ENCODE measurements at places on chromosomes 12 and 14. TPM values are rescaled to one million over a fixed set of nuclear protein-coding genes. Genes with fewer than 3 reads are reported as not detected.
A peak's percentile ranks its signal among the peaks of the same experiment; 100 is the strongest.

INHBC gene
- polyA plus RNA-seq: 0.14 TPM

GRCh38 chr14:30757082-30757481 lies 117.3 kb upstream of the COCH start:
- no peak for DNase-seq

GRIP1 gene
- polyA plus RNA-seq: 22.2 TPM

GRCh38 chr12:104966677-104967076 lies 8.6 kb upstream of the SLC41A2 start:
- DNase-seq: no peak

- peak; percentile 27 for DNase-seq
These were observed 30.1 kb downstream of the NRDE2 start for GRCh38 chr14:90301668-90302090.

PLEKHD1 gene
- 3.9 TPM for polyA plus RNA-seq

DNA sequence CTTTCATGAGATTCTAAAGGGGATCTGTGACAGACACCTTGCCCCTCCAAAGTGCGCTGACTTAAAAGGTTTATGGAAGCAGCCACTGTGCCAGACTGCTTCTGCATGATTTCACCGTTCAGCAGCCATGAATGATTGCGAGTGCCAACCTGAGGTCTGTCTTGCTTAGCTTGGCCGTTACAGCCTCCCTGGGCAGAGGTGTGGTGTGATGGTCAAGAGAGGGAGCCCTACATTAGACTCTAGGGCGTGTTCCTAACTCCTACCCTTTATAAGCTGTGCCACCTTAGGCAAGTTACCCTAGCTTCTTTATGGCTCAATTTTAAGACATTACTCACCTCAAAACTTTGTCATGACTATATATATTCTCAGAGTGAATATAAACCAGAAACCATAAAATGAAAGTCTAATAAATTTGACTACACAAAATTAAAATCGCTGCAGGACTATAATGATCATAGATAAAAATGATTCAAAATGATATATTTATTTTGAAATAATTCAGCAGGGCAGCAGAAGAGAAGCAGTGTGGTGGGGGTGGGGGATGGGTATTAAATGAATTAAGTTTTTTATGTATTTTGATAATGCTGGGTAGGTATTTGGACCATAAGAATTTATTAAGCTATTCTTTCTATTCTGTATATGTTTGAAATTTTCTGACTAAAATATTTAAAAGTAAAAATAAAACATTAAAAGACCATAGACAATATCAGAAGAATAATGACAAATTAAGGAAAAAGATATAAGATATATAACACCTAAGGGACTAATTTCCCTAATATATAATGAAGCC lies 47.7 kb upstream of the MBIP start:
- no peak for DNase-seq

GRCh38 chr14:28759653-28760313 lies 6.8 kb upstream of the FOXG1 start:
- no peak for DNase-seq

DNA sequence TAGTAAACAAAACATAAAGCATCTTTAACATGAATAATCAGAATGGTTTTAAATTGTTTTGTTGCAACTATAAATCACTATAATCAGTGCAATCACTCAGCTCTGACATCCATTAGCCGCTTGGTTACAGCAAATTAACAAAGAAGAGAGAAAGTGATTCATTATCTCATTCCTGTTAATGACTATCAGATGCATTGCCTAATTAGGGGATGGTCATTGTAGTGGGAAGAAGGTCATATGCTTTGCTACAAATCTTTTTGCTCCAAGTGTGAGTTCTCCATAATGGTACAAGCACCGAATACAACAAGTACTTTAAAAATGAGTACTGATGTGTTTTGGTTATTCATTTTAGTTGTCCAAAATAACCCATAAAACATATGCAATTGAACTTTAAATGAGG lies 272.0 kb downstream of the AKAP6 start:
- no peak for DNase-seq

TMEM119 gene
- 20.1 TPM for polyA plus RNA-seq
